Tibial nerve (tissue), 4 donors: ENCODE measurements at places on chromosomes 6 and 20. TPM values are rescaled to one million over a fixed set of nuclear protein-coding genes. Genes with fewer than 3 reads are reported as not detected.

Gene SPTLC3
- 14.2 TPM for total RNA-seq

Gene PDE10A
- 6.6 TPM for total RNA-seq

Gene CGAS
- 6.9 TPM for total RNA-seq

Gene USP49
- total RNA-seq = 6.5 TPM

Gene DDO
- 0.59 TPM for total RNA-seq

Gene GGTLC1
- not detected for total RNA-seq

Gene NFATC2
- total RNA-seq = 6.0 TPM

Gene FOXQ1
- total RNA-seq = 0.21 TPM

Gene SLC25A27
- total RNA-seq = 42.2 TPM

Gene HLA-DOB
- total RNA-seq = not detected

Gene TUBB1
- 0.60 TPM for total RNA-seq

Gene CCM2L
- 5.4 TPM for total RNA-seq

Gene TINAG
- total RNA-seq = not detected

Gene SYTL3
- 1.3 TPM for total RNA-seq

Gene LHFPL5
- total RNA-seq = not detected

Gene LRRC73
- total RNA-seq = 0.59 TPM

DNA sequence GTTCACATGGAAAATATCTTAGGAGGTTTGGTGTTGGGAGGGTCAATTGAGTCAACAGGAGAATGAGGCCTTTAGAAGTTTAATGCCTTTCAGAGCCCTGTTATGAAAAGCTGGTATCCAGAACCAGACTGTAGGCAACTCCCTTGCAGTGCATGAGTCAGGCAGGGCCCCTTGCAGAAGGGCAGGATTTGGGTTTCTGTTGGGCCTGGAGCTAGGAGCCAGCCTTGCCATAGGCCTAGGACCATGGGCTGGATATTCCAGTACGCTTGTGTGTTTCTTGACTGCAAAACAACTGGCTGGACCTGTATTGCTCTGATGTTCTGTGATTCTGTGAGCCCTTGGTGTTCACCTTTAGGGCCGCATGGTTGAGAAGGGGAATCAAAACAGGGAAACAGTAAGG is 350.9 kb upstream of the PRND start:
- DNase-seq = no peak

GRCh38 chr6:33203443-33204164 is 851 bp upstream of the HSD17B8 start:
- no peak for DNase-seq

- no peak for DNase-seq
These were observed 169.0 kb upstream of the PRDM1 start for GRCh38 chr6:105917038-105917695.

DNA sequence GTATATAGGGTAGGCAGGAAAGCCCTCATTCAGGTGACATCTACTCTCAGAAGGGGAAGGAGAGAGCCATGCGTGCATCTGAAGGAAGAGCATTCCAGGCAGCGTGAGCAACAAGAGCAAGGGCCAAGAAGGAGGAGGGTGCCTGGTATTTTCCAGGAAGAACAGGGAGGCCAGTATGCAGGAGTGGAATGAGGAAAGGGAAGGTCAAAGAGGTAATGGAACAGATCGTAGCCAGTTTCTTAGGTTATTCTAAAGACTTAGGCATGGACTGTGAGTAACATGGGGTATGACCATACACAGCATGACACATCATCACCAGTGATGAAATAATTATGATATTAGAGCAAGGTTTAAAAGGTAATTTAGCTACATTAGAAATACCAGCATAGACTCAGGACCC is 24.1 kb downstream of the ALDH8A1 start:
- no peak for DNase-seq

GRCh38 chr6:106631346-106631745 is 2.0 kb downstream of the QRSL1 start:
- no peak for DNase-seq

DNA sequence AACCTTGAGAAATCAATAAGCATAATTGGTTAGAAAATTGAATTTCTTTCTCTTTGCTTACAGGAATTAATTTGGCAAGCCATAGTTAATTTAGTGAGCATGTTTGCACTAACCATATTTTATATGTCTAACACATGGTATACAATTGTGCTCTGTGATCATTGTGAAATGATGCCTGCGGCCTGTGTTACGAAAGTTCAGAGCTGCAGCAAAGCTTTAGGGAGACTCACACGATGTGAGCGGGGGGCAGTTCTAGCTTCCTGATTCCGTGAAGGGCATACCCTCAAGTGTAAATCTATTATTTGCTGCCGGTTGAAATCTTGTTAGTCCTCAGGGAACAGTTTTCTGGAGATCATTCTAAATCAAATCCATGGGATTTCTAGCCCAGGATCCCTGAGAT is 25.5 kb upstream of the ADTRP start:
- DNase-seq = no peak

GRCh38 chr6:84425971-84426705 is 198.7 kb upstream of the CEP162 start:
- DNase-seq = no peak

DNA sequence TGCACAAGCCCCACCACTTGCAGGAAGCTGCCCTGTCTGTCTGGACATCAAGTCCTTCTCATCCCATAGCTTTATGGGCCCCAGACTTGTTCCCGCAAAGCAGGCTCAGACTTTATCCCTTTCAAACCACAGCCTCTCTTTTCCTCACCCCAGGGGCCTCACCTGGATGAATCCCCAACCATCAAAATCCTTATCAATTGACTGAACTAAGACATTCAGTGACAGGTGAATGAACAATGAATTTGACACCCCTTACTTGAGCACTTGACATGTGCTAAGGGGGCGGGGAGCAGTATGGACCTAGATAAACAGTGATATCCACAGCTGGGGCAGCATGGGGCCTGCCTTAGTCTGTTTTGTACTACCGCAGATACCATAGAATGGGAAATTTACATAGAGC is 5.0 kb downstream of the RAB44 start:
- DNase-seq = no peak

DNA sequence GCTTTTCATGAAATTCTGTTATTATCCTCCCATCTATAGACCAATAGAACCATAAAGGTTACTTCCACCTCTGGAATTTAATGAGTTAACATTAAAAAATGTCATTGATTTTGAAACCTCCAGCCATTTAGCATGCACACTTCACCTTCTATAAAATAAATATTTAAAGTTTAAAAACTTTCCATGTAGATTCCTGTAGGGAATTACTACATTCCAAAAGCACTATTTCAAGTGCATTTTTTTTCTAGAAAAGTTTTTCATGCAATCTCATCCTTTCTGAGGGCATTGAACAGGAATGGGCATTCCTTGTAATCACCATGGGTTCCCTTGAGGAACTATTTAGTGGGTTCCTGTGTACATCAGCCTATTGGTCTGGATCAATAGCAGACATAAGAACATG is 253.8 kb upstream of the RIN2 start:
- no peak for DNase-seq

GRCh38 chr20:63093966-63094766 is 87.4 kb upstream of the BHLHE23 start:
- DNase-seq = no peak

DNA sequence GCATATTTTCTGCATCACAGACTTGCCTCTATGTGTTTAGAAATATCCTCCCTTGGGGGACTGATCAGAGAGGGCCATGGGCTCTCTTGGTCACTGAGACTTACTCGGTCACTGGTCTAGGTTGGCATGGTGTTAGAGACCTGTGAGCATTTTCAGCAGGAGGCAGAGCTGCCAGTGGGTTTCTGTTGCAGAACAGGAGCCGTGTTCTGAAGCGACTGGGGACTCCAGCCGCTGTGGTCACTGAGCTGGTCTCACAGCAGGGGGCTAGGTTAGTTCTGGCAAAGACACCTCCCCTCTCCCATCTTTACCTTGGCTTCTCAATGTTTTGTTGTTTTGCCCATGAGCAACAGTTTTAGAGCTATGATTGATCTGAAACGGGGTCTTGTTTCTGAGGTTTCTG is 8.7 kb downstream of the TMEM181 start:
- no peak for DNase-seq

DNA sequence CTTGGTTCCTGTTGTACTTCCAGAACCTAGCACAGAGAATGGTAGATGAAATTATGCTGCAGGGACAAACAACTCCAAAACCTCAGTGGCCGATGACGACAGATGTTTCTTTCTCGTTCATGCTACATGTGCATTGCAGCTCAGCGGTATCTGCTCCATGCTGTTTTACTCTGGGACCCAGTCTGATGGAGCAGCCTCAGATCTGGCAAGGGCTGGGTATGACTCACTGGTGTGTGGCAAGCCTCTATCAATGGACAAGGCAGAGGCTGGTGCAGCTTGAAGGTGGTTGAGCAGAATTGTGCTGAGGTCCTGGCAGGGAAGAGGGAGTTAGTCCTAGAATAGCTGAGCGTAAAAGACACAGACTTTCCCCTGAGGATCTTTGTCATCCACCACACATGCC is 10.3 kb upstream of the BLCAP start:
- DNase-seq = no peak

DNA sequence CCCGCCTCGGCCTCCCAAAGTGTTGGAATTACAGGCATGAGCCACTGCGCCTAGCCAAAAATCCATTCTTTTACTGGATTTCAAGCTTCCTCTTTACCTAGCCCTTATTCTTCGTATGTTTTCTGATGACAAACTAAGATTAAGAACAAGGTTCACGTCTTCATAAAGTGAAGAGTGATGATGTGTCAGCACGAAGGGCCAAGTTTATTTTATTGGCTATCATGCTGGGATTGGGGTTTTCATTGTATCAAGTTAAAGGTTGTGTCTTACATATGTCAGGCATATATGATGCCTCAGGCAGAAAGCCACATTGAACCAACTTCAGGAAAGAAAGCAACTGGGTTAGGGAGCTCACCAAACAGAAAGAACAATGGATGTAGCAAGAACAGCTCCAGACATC is 19.7 kb upstream of the SLC17A3 start:
- no peak for DNase-seq

DNA sequence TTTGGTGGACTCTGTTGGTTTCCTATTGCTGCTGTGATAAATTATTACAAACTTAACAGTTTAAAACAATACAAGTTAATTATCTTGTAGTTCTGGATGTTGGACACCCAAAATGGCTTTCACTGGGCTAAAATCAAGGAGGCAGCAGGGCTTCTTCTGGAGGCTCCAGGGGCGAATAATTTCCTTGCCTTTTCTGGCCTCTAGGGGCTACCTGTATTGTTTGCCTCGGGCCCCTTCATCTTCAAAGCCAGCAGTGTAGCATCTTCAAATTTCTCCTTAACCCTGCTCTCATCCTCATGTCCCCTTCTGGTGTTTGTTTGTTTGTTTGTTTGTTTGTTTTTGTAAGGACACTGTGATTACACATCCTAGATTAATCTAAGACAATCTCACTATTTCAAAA is 60.5 kb upstream of the ANKEF1 start:
- DNase-seq = no peak

GRCh38 chr6:52407467-52407866 is 12.7 kb upstream of the EFHC1 start:
- DNase-seq = no peak

DNA sequence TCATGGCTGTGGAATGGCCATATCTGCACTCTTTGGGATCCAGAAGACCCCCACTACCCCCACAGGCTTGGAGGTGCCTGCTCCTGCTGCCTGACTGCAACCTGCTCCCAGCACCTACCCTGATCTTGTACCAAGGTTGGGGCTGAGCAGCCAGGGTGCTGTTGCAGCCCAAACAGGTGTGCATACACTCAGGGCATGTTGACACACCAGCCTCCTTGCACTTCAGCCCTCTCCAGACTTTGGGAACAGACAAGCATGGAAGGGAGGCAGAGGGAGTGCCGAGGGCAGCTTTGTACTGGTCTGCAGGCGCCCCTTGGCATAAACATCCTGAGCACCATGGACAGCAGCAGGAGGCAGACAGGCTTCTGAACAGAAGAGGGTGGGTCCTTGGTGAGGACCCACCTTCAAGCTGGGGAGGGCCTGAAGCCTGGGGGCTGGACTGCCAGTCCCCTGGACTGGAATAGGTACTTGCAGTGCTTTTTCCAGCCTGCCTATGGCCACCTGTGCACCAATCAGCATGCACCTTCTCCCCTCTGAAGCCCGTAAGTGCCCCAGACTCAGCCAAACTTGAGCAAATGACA is 1675.8 kb downstream of the HACE1 start:
- DNase-seq = no peak
